Urinary bladder (tissue), 4 donors: ENCODE measurements at places on chromosomes 5 and 9. TPM values are rescaled to one million over a fixed set of nuclear protein-coding genes. Genes with fewer than 3 reads are reported as not detected.

GRCh38 chr9:7988644-7989280 lies 189.2 kb upstream of the DMAC1 start:
- DNase-seq: no peak

The FYB1 gene
- polyA plus RNA-seq: 2.9 TPM

DNA sequence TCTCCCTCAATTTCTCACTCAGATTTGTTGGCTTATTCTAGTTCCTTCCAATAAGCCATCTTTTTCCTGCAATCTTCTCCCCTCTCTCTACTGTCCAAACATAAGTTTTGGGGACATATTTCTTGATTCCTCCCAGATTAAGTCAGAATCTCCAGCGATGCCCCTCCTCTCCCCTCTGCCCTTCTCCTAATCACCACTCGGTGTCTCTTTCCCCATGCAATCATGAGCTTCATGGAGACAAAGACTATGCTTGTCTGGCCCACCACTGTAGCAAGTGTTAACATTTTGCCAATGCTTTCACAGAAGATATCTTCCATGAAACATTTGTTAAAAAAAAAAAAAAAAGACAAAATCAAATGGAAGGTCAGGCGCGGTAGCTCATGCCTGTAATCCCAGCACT lies 42.4 kb downstream of the PDE6A start:
- DNase-seq: no peak

DNA sequence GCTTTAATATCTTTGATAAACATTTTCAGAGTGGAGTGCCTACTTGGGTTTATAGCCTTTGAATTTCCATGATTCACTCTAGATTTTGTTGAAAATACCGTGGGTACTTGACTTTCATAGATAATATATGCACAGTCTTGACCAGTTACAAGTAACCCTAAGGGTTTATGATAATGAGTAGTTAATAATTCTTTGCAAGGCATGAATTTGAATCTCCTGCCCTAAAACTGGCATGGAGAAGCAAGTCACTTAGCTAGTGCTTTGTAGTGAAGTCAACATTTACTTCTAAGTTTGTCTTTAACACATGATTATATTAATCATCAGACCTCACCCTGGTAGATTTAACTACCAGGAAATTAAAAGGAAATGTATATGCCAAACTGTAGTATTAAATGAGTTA lies 115.8 kb downstream of the CWC27 start:
- no peak for DNase-seq

DNA sequence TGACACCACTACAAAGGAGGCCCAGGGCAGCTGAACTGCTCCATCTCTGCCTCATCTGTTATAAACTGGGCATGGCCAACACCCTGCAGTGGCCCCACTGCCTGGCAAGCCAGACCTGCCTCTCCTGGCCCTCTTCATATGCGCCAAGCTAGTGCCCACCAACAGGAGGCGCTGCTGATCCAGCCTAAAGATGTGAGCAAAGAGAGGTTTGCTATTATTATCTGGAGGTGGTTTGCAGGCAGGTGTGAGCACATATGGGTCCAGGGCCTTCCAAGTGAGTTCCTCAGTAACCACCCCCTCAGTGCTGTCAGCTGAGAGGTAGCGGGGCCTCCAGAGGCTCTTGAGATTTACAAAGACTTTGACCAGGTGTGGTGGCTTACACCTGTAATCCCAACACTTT lies 232.2 kb downstream of the SYK start:
- DNase-seq: no peak

The TMEFF1 gene
- polyA plus RNA-seq: 0.24 TPM

The PIP5K1B gene
- 3.1 TPM for polyA plus RNA-seq
